Stimulated activated CD4-positive, alpha-beta T cell treated with anti-CD3 and anti-CD28 coated beads, TNF-alpha, amount 100 ng/mL, for 48 hours (primary cell): ENCODE measurements at places on chromosomes 13 and 19.

DNA sequence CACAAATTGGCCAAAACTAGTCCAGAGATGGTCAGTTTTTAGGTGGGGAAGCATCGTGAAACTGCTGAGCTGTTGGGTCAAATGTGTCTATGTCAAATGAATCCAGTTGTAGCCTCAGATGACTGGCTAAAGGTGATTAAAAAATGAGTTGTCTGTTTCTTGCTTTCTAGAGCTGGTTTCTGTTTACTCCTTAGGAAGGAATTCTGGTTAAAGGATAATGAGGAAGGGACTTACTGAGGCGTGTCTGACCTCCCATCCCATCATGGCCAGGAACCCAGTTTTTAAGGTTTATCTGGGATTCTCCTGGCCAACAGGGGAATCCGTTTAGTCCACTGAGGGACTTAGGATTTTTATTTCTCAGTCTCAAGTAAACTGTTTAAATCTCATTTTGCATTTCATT is 256.5 kb downstream of the UQCRFS1 start:
- DNase-seq: no peak

DNA sequence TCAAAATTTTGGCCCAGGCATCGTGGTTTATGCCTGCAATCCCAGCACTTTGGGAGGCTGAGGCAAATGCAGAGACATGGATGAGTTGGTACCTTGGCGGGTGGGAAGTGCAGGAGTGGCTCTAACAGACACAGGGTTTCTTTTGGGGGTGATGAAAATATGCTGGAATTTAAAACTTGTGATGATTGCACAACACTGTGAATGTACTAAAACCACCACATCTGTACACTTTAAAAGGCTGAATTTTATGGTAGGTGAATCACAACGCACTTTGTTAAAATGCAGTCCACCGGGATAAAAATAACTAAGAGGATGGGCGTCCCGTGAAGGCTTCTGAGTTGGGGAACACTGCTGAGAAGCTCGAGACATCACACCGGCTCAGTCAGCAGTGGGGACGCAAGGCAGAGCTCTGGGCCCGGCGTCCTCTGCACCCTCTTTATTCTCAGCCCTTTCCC is 47.1 kb downstream of the MLLT1 start:
- no peak for DNase-seq

- DNase-seq: no peak
These were observed 16.9 kb downstream of the MED26 start for GRCh38 chr19:16611121-16611520.

- DNase-seq: no peak
These were observed 534 bp upstream of the HPN start for GRCh38 chr19:35040826-35041547.

DNA sequence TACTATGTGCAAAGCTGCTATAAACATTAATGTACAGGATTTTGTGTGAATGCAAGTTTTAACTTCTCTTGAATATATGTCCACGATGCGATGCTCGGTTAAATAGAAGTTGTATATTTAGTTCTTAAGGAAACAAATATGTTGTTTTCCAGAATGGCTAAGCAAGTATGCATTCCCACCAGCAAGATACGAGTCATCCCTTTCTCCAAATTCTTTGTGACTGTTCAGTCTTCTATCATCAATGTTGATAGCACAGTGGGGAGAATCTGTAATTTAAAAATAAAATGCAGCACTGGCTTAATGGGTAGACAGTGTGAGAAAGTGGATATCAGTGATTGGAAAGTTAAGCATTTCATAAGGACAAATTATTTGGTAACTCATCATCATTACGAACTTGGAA is 1340.8 kb downstream of the PCDH9 start:
- no peak for DNase-seq

GRCh38 chr19:11448923-11449554 is 13.6 kb downstream of the PRKCSH start:
- DNase-seq: no peak

- DNase-seq: no peak
These were observed 115.6 kb upstream of the UQCRFS1 start for GRCh38 chr19:29328586-29328985.

- no peak for DNase-seq
These were observed 275.3 kb downstream of the KCTD12 start for GRCh38 chr13:76610819-76611415.

DNA sequence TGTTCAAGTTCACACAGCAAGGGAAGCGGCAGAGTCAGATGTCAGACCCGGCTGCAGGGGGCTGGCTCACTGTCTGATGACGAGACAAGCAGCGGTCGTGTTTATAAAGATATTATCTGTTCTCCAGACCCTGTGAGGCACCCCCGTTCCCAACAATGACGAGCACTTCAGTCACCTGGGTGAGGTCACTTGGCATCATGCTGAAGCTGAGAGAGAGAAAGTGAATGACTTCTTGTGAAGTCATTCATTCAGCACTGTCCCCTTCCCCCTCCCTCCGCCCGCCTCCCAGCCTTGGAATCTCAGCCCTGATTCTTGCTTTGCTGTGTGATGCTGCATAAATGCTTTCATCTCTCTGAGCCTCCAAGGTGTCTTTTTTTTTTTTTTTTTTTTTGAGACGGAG is 4.9 kb upstream of the LYPD3 start:
- peak; percentile 62 for DNase-seq

DNA sequence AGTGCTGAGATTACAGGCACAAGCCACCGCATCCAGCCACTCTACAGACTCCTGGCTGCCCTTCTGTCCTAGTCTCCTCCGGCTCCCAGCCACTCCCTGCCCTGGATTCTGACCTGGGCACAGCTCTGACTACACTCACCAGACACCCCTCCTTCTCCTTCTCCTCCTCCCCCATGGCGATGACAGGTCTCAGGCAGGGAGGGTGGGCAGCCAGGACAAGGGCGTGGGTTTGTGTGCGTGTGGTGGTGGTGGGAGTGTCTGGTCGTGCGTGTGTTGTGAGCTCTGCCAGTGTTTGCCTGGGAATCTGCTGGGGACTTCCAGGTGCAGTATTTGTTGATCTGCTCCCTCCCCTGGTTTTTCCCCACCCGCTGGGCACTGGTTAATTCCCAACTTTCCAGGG is 3.0 kb upstream of the NCCRP1 start:
- DNase-seq: no peak

DNA sequence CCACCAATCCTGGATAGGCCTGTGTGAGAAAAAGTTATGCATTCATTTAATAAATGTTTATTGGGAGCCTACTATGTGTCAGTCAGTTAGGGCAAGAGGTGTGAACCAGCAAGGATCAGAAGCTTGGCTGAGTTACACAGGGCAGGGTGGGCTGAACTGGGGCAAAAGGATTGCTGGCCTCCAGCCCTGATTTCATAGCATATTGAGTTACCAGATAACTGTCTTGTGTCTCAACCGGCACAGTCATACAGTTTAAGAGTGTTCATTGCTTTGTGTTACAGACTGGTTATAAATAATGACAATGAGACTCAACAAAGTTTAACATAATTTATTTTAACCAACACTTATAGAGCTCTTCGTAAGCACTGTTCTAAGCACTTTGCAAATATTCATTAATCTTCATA is 253.8 kb downstream of the DLEU7 start:
- no peak for DNase-seq

DNA sequence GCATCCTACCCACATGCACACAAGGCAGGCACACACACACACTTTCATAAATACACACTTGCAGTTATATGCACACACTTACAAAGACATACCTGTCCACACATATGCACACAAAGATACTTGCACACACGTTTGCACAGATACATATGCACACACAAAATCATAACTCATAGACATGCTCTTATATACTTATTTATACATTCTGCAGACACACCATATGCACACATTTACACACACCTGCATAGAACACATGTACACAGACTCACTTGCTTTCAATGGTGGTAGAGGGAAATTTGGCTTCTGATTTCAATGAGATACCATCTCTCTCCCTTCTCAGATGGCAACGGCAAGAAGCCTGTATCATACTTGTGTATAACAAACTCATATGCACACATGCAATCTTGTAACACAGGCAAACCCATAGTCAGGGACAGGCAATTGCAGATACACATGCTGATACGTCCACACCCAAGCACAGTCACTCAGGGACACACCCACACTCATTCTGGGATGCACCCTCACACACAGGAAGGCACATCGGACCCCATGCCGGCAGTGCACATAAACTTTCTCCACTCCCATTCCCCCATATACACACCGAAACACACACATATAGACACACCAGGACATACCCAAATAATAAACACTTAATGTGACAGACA is 24.7 kb downstream of the OLFM2 start:
- no peak for DNase-seq

GRCh38 chr13:110498765-110499164 is 62.8 kb downstream of the RAB20 start:
- no peak for DNase-seq

DNA sequence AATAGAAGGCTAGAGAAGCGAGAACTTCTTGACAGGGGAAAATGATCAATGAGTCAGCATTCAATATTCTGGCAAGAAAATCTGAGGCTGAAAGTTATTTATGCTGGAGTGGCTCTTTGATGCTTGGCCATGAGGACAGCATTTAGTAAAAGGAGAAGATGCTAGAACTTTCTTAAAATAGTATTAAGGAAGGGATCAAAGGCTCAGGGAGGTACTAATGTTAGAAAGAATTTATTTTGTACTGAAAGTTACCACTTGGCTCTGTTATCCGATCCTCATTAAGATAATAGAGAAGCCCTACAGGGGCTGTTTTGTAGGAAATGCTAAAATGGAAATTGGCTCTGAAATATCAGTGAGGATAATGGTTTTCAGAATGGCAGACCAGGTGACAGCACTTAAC is 1774.6 kb upstream of the PCDH20 start:
- DNase-seq: no peak

DNA sequence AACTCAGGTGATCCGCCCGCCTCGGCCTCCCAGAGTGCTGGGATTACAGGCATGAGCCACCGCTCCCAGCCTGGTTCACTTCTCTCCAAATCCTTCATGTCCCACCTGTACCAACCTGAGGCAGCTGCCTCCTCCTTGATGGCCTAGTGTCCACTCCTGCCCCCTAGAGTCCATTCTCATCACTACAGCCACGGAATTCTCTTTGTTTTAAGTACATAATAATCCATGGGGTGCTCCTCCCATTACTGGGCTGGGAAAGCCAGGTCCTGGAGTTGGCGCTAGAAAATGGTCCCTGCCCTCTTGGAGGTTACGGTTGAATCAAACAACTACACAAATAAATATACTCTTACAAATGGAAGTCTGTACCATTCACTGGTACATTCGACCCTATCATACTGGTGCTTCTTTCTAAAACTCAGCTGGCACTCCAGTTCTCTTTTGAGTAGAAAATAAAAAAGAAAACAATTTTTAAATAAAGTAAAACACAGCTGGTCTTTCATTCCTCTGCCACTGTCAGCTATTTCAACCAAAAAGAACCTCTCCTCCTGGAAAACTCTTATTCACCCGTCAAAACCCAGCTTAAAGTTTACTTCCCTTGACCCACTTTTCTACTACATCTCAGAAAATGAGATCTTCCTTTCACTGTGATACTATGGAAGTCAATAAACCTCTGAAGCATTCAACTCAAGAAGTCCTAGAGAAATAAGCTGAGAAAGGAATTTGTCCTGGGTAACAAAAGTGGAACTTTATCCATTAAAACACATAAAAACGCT is 22.4 kb upstream of the ARHGEF18 start:
- DNase-seq: no peak
